ENCODE measurements at places on chromosomes 2 and 18.

DNA sequence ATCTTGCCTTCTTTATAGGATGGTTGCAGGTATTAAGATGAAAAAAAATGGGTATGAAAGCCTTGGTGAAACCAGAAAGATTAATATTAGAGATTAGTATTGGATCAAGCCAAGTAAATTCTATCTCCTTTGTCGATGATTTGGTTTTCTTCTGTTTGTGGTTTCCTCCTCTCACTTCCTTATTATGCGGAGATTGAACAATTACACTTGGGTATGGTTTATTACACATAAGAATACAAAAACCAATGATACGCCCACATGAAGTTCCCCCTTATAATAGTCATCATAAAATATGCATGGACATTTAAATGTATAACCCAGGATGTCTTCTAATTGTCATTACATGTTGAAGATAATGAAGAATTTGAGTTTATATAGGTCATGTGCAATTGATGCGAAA, 4.9 kb downstream of the LTBP1 start:
- DNase-seq, result no peak

DNA sequence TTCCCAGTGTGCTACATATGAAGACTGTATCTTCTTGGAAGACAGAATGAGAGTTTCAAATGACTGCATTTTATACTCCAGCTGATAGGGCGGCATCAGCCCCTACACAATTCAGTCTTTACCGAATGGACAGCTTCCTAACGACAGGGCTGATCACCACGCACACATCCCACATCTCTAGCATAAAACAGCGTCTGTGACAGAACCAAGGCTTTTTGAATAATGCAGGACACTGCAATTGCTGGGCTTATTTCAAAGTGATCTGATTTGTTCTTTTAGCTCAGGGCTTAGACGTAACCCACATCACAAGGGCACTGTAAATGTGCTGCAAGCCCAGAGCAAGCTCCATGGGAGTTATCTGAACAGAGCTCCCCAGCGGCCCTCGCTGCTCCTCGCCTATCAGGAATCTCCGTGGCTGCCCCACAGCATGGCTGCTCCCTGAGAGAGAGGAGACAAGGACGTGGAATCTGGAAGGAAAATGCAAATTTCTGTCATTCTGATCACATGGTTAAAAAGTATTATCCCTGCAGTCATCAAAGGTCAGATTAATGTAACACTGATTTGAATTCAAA, 158.5 kb upstream of the ALKAL2 start:
- no peak for DNase-seq

DNA sequence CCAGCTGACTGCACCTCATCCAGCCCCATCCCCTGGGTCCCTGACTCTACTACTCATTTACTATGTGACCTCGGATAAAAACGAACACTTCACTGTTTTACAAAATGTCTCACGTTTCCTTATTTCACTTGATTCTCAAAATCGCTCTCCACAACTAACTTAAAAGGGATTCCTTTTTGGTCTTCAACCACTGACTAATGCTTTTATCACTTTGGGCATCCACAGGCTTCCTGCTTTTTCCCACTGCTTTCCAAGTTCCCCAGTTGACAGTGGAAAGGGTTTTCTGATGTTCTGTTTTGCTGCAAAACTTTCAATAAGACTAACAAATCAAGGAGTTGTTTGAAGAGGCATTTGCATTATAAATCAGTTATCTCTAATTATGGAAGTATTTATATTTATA, 24.1 kb downstream of the EIF2AK3 start:
- no peak for DNase-seq

- no peak for DNase-seq
These were observed 47.8 kb downstream of the LRRTM1 start for GRCh38 chr2:80256782-80257167.

DNA sequence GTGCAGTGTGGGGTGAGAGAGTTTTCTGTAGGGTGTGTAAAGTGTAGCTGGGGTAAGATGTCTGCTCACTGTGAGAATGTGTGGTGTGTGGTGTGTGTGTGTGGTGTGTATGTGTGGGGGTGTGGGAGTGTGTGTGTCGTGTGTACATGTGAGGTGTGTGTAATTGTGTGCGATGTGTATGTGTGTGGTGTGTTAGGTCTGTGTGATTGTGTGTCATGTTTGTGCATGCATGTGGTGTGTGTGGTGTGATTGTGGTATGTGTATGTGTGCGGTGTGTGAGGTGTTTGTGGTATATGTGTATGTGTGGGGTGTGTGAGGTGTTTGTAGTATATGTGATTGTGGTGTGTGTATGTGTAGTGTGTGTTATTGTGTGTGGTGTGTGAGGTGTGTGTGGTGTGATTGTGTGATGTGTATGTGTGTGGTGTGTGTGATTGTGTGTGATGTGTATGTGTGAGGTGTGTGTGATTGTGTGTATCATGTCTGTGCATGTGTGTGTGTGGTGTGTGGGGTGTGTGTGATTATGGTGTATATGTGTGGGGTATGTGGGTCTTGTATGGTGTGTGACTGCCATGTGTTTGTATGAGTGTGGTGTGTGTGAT, 241.7 kb upstream of the HDAC4 start:
- no peak for DNase-seq

- DNase-seq, result no peak
These were observed 834.9 kb upstream of the SALL3 start for GRCh38 chr18:78144669-78145068.

- DNase-seq, result no peak
These were observed 86.9 kb downstream of the SLC25A12 start for GRCh38 chr2:171807119-171807518.
